Right kidney (tissue), 9 donors: ENCODE measurements at places on chromosomes 6 and 20.

DNA sequence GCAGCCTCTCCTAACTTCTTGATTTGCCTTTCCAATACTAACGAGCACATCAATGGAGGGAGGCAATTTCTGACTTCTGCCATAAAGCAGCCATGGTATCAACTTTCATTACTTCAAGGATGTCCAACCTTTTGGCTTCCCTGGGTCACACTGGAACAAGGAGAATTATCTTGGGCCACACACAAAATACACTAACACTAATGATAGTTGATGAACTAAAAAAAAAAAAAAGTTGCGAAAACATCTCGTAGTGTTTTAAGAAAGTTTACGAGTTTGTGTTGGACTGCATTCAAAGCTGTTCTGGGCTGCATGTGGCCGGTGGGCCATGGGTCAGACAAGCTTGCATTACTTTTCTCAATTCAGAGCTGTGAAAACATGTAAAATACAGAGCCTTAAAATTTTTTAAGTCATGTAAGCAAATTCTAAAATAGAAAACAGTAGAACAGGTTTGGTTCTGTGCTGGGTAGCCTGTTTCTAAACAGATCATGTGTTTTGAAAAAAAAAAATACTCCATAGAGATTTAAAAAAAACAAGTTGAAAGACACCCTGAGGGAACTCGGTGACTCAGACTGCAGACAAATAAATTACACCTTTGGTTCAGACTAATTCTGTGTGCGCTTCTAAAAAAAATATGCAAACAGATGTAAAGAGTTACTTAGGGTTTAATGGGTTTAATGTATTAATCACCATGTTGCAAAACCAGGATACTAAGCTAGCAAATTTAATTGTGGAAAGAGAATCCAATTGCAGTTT is 43.6 kb upstream of the SLC22A23 start:
- peak; percentile 33 for DNase-seq

- DNase-seq, result no peak
These were observed 87.0 kb upstream of the HMGCLL1 start for GRCh38 chr6:55666037-55666436.

DNA sequence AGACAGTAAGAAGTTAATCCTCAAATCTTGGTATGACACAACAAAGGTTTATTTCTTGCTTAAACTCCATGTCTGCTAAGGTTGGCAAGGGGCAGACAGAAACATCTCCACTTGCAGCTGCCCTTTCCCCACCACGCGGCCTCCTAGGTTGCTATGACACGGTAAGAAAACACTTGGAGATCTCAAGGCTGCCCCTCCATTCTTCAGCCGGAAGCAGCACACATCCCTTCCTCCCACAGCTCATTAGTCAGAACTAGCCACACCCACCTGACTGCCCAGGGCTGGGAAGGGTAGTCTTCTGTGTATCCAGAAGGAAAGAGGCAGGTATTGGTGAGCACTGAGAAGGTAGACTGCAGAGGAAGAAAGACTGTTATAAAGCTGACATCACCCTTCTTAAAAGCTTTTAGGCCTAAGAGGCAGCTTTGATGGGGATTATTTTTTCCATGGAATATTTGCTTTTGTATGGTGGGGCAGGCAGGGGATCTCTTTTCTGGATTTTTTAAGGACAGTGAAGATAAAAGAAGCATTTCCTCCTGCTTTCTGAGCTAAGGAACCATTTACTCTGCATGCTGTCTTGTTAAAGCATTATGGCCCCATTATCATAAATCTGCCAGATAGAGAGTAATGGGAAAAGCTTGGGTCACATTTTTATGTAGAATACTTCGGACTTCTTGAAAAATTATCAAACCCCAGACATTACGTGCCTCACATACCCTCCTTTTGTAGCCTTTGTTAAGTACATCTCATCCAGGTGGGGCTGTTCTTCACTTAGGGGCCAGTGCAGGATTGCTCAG is 41.6 kb downstream of the MRAP2 start:
- no peak for DNase-seq

- no peak for DNase-seq
These were observed 150.4 kb upstream of the BMP5 start for GRCh38 chr6:56025795-56026194.

DNA sequence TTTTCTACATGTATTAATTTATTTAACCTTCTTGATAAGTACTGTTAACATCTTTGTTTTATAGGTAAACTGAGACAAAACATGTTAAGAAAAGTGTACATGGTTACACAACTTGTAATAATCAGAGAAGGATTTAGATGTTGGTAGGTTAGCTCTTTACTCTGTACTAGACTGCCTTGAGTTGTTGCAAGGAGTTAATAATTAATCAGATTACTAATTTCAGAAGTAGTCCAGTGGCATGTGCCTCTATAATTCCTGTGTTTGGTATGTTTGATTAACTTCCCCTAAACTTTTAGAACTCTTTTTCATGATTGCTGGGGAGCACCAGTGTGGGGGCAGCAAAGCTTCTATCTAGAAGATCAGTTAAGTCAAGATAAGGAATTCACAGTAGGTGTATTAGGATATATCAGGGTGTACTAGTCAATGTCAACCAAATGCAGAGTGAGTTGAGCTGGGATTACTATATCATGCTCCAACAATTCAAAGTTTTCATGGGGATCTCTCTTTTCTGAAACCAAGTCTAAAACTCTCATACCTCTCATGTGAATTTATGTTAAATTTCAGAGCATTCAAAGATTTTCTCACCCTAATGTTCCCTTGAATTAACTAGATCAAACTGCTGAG is 129.7 kb upstream of the AHI1 start:
- DNase-seq, result no peak

DNA sequence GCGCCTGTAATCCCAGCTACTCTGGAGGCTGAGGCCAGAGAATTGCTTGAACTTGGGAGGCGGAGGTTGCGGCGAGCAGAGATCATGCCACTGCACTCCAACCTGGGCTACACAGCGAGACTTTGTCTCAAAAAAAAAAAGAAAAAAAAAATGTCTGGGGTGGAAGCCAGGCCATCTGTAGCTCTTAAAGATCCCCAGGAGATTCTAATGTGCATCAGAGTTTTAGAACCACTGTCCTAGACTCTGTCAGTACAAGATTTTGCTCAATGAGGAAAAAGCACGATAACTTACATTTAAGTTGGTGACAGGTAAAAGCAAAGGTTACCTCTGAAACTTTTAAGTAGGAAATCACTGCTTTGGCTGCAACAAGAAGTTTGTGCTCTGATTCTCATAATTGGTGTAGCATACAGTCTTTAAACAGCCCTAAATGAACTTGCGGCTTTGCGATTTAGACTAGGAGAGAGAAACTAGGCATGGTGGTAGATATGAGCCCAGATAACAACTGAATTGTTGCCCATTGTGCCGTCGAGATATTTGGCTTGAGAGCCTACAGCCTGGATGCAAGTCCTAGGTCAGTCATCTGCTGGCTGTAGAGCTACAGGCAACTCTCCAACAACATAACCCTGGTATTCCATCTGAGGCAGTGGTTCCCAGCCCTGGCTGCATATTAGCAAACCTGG is 67.2 kb downstream of the BACH2 start:
- no peak for DNase-seq

DNA sequence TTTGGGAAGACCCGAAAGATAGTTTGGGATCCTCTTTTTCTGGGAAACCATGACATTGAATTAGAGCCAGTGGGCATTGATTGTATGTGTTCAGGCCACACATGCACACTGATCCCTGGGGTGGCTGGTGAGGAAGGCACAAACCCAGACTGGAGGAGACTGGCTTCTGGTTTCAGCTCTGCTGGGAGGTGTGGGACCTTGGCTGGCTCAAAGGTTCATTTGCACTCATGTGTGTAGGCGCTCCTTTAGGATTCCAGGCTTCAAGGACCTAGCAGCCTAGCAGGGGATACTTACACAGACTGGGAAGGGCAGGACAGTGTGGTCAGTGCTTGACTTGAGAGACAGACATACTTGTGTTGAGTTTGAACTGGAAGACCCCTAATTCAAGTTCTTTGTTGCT is 7.2 kb downstream of the RIN2 start:
- no peak for DNase-seq

DNA sequence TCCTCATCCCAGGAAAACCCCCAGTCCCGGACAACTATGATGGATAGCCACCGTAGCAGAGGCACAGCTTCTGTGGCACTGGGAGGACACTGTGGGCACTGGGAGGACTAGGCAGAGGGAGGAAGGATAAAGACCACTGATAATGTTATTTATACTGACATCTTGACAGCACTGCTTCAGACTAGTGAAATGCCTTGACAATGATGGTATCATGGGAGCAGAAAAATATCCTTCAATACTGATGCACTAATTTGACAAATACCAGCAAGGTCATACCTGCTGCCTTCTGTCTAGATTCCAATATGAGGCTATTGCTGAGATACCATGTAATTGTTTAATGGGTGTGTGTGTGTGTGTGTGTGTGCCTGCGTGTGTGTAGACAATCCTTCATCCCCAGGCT is 148.6 kb downstream of the PHACTR1 start:
- no peak for DNase-seq

GRCh38 chr20:11650566-11650965 is 267.1 kb upstream of the BTBD3 start:
- DNase-seq, result no peak

DNA sequence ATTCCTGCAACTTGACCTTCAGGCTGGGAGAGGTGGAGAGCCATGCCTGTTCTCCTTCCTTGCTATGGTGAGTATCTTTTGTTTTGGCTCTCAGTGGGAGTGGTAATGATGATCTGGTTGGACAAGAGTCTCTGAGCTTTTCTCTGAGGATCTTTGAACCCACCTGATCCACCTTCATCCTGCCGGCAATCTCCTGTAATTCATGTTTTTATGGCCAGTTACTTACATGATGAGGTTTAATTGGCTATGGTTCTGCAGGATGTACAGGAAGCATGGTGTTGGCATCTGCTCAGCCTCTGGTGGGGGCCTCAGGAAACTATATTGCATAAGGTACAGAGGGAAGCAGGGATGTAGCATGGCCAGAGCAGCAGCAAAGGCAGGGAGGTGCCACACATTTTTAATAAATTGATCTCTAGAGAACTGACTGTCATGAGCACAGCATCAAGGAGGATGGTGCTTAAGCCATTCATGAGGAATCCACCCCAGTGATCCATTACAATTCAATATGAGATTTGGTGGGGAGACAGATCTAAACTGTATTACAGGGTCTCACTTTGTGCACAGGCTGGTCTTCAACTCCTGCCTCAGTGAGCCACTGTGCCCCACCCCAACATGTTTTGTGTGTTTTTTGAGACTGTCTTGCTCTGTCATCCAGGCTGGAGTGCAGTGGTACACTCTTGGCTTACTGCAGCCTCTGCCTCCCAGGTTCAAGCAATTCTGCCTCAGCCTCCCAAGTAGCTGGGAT is 10.0 kb downstream of the HSPA1B start:
- DNase-seq, result no peak

- DNase-seq, result no peak
These were observed 86.3 kb upstream of the PROKR2 start for GRCh38 chr20:5402903-5403531.

DNA sequence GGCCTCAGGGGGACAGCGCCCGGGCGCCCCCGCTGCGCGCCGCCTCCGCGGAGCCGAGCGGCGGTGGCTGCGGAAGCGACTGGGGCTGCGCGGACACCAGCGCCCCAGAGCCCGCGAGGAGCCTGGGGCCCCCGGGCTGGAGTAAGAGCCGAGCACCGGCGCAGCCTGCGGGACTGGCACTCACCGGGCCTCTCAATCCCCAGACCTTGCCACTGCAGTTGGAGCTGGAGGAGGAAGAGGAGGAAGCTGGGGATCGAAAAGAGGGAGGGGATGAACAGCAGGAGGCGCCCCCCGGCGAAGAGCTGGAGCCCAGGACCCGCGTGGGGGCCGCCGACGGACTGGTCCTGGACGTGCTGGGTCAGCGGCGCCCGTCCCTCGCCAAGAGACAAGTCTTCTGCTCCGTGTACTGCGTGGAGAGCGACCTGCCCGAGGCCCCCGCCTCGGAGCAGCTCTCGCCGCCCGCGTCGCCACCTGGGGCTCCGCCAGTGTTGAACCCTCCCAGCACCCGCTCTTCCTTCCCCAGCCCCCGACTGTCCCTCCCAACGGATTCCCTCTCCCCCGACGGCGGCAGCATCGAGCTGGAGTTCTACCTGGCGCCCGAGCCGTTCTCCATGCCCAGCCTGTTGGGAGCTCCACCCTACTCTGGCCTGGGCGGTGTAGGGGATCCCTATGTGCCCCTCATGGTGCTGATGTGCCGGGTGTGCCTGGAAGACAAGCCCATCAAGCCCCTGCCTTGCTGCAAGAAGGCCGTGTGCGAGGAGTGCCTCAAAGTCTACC is 590 bp downstream of the RNF217 start:
- DNase-seq, result peak; percentile 93
